ENCODE measurements at places on chromosomes 5 and 9.

GRCh38 chr5:143208781-143209510 is 194.5 kb downstream of the NR3C1 start:
- DNase-seq, result no peak

DNA sequence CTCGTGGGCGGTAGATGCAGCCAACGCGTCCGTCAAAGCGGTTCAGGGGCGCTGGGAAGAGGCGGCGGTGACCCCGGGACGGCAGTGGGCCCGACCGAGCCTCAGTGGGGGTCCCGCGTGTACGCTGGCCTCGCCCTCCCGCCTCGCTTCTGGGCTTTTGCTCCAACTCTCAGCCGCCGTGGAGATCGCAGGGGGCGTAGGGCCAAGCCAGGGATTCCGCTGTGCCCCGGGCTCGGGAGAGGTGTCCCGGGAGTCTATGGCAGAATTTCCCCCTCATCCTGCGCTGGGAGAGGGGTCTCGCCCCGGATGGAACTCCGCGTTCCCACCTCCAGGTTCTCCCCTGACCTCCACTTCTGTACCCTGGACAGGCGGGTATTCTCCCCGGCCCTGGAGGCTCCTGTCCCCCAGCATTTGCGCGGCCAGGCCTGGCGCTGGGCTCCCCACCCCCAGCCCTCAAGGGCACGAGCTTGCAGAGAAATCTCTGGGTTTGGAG is 131.9 kb downstream of the MRPL36 start:
- peak; percentile 71 for DNase-seq

GRCh38 chr5:147098233-147098790 is 136.5 kb upstream of the STK32A start:
- DNase-seq, result peak; percentile 86

GRCh38 chr9:87512311-87512710 is 14.6 kb downstream of the DAPK1 start:
- no peak for DNase-seq

GRCh38 chr5:137400571-137400970 is 98.6 kb downstream of the SPOCK1 start:
- no peak for DNase-seq

GRCh38 chr5:89273289-89273688 is 390.3 kb upstream of the MEF2C start:
- DNase-seq, result no peak

GRCh38 chr9:37923118-37923795 is 19.3 kb upstream of the SLC25A51 start:
- DNase-seq, result peak; percentile 91

DNA sequence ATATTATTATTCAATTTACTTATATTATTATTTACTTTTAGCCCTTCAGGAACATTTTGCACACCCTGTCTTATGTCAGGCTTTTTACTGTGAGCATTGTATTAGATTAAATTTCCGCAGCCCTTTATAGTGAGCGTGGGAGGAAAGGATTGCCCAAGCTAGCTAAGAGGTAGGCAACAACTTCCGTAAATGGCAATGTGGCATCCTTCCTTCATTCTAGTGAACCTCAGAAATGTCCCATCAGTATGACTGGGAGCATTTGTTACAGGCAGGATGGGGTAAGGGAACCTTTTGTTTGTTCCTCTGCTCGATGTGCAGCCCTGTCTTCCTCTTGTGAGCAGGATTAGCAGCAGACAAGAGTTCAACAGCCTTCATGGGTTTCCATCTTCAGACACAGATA is 6.2 kb upstream of the CD180 start:
- DNase-seq, result no peak

GRCh38 chr5:127838661-127839060 is 135.5 kb downstream of the CCDC192 start:
- DNase-seq, result peak; percentile 82

GRCh38 chr9:79674052-79674777 is 102.5 kb downstream of the TLE4 start:
- no peak for DNase-seq

DNA sequence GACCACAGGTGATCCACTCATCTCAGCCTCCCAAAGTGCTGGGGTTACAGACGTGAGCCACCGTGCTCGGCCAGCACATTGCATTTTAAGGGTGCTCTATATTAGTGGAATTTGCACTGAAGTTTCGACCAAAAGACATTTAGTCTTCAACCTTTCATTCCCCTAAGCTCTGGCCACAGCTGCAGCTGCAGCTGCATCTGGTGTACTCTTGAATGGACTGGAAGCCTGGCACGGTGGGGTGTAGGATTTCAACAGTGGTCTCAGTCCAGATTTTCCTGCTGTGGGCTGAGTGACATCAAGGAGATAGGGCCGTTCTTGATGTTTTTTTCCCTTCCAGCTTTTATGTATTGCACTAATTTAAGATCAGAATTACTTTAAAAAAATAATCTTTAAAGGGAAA is 255.2 kb downstream of the PDZD2 start:
- DNase-seq, result peak; percentile 20

GRCh38 chr5:170006021-170006420 is 25.7 kb upstream of the INSYN2B start:
- DNase-seq, result no peak

- DNase-seq, result no peak
These were observed 122.1 kb downstream of the SNX18 start for GRCh38 chr5:54639621-54640020.

GRCh38 chr9:35749515-35750255 is 598 bp downstream of the RGP1 start:
- peak; percentile 82 for DNase-seq

GRCh38 chr9:91433180-91433579 is 9.5 kb upstream of the NFIL3 start:
- no peak for DNase-seq

GRCh38 chr5:137282216-137282615 is 216.9 kb downstream of the SPOCK1 start:
- DNase-seq, result peak; percentile 62

DNA sequence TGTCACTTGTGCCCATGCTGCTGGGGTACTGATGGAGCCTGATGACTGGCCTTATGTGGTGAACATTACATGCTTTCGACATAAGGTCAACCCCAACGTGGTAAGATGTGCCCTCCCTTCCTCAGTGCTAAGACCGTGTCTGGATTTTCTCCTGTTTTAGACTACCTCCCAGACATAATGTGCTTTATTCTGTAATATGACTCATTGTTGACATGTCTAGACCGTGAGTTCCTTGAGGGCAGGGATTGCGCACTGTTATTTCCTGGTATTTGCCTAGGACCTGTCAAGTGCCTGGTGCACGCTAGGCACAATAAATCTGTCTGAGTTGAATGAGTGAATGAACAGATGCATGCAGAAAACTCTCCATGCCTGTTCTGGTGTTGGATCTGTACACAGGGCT is 346.0 kb downstream of the KDM4C start:
- no peak for DNase-seq

GRCh38 chr5:39639618-39640089 is 214.9 kb upstream of the DAB2 start:
- no peak for DNase-seq

- no peak for DNase-seq
These were observed 3.9 kb downstream of the SSBP2 start for GRCh38 chr5:81747030-81747429.

DNA sequence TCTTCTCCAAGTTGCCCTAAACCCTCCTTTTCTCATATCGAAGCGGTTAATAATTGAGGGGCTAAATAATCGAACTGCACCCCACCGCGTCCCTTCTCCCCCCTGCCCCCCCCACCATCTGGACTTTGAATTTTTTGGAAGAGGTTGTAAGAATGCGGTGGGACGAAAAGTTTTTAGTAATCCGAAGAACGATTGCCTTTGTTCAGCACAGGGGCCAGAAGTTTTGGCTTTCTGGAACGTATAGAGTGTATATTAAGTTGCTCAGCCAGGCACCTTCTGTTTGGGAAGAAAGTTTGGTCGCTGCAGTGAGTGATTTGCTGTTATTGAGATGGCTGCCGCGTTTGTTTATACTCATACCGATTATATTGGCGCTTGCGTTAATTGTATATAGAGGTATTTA is 518 bp downstream of the ERBIN start:
- peak; percentile 49 for DNase-seq

GRCh38 chr9:89879701-89880100 is 274.9 kb downstream of the GADD45G start:
- peak; percentile 26 for DNase-seq

- no peak for DNase-seq
These were observed 37.6 kb upstream of the MELK start for GRCh38 chr9:36535107-36535506.

DNA sequence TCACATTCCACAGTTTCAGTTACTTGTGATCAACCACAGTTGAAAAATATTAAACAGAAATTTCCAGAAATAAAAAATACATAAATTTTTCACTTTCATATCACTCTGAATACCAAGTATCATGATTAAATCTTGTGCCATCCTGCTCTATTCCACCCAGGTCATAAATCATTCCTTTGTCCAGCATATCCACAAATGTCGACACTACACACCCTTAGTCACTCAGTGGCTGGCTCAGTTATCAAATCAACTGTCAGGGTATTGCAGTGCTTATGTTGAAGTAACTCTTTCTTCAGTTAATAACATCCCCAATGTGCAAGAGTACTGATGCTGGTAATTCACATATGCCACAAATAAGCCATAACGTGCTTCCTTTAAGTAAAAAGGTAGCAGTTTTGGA is 115.7 kb downstream of the FBXL17 start:
- DNase-seq, result no peak

DNA sequence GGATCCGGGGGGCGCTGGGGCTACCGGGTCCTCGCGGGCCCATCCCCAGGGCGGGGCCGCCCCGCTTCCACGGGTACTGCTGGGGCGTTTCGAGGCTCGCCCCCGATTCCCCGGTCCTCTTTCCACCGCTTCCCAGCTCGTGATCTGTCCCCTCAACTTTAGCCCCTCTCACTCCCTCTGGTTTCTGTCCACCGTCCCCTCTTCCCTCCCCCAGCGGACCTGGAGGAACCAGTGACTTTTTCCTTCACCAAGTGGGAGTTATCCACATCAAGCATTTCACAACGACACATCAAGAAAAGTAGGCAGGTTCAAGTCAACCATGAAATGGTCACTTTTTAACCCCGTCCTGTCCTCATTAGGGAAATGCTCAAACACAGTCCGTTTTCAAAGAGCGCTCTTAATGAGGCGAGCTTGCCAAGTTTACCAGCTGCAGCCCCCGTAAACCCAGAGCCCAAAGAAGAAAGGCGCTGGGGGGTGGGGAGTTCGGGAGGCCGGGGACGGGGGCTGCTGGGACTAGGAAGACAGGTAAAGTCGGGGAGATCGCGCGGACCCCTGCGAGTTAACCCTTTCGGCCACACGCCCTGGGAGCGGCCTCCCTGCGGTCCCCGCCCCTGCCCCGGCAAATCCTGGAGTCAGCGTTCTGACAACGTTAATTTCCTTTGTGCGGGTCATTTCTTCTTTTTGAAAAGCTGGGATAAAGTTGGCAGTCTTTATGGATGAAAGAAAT is 2.1 kb upstream of the NFIB start:
- DNase-seq, result peak; percentile 82

DNA sequence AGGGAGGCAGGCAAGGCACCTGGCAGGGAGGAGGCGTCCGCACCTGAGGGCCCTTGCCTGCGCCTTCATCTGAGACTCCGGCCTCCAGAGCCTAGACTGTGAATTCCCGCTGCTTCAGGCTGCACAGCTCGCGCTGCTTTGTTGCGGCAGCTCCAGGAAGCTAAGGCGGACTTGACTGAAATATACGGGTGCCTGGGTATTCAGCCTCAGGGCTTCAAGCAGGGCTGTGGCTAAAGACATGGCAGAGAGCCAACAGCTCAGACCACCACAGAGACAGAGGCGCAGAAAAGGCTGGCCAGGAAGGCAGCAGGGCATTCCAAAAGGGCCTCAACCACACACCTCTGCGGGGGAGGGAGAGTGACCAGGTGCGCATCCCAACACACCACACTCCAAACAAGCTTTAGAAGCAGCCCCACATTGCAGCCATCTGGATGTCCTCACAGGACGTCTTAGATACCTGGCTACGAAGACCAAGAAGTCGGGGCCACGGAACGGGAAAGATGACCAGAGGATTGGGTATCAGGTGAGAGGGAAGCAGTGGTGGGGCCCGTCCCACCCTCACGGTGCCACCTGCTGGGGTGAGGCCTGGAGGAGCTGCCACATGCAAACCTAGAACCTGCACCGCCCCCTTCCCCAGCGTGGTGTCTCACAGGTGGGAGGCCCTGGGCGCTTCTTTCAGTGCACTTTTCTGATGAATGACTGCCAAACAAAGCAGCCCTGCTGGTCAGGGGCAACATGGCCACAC is 1.7 kb upstream of the DPH7 start:
- DNase-seq, result no peak

GRCh38 chr5:75340714-75341478 is 3.9 kb downstream of the HMGCR start:
- DNase-seq, result no peak

DNA sequence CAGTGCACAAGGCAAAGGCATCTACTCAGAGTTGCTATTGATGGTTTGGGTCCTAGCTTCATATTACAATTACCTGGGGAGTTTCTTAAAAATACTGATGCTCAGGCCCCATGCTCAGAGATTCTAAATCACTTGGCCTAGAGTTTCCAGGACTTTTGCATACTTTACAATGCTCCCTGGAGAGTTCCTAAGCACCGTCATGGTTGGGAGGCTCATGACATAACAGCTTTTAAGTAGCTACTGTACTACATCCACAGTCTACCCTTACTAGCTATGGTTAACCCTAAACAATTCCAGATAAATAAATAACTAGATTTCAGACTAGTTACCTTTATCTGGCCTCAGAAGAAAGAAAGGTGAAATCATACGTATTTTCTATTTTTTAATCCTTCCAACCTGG is 414.4 kb downstream of the PDE4D start:
- DNase-seq, result no peak

DNA sequence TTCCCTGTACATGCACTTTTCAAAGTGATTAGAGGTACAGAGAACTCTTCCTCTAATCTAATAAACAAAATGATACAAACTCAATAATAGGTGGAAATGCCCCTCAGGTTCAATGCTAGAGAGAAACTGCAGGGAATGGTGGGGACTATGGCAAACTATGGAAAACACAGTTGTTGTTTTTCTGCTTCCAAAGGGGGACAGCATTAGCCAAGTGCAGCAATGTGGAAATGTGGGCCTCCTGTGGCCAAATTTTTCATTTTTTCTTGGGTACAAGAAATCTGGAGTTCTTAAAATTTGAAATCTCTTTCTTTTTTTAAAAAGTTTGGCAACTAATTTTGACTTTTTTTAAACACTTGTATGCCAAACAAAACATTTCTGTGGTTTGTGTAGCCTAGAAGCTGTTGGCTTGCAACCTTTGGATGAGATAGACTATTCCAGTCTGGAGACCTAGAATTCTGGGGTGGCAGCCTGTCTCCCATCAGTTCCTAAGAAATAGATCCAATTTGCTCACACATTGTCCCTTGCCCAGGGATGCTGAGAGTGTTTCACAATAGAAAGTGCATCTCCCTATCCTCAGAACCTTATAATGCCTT is 218.6 kb downstream of the PAPPA start:
- DNase-seq, result no peak

Data from endodermal cell (in vitro differentiated cells).